ENCODE measurements at places on chromosomes 7 and 10. TPM values are rescaled to one million over a fixed set of nuclear protein-coding genes. Genes with fewer than 3 reads are reported as not detected.

DNA sequence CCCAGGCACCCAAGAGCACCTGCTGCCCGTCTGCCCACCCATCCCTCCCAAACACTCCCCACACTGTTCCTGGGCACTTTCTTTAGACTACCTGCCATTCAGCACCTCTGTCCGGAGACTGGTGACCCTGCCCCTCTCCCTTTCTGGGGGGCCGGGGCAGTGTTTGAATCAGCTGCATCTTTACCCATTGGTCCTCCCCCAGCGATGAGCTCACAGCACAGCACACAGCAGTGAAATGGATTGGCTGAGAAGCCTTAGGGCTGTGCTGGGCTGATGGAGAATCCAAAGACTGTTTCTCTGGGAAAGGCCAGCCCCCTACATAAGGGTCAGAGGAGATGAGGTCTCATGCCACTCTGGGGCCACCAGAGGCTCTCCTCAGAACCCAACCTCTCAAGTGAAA lies 40.2 kb downstream of the VWA2 start:
- no peak for DNase-seq

PRRT4 gene
- total RNA-seq, result not detected

DNA sequence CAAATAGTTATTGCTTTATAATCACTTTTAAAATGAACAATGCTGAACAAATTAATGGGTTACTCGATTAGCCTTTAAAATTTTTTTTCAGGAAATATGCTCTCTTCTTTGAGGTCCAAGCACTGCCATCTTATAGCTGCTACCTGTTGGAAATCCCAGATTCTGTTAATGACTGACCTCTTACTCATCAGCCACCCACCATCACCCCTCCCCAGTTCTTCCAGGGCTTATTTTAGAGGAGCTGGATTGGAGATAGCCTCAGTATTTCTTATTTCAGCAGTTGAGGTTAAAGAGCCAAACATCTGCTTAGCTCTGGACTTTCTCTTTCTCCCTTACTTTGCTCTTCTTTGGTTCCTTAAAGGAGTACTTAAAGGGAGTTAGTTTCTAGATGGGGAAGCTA lies 420.0 kb downstream of the EXOC4 start:
- no peak for DNase-seq

DNA sequence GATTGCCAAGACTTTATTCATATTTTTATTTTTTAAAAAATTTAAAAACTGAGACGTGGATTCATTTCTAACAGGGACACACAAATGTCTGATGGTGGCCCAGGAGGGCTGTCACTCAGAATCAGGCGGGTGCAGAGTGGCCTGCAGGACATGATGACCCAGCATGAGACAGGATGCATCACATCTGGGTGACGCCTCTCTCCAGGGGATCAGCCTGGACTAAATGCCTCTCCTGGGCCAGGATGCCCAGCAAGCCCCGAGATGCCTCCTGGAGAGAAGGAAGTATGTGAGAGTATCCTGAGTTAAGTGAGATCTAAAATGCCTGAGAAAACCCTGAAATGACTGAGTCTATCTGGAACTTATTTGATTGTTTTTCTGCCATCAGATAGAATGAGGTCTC lies 16.9 kb upstream of the MTURN start:
- DNase-seq, result no peak

DNA sequence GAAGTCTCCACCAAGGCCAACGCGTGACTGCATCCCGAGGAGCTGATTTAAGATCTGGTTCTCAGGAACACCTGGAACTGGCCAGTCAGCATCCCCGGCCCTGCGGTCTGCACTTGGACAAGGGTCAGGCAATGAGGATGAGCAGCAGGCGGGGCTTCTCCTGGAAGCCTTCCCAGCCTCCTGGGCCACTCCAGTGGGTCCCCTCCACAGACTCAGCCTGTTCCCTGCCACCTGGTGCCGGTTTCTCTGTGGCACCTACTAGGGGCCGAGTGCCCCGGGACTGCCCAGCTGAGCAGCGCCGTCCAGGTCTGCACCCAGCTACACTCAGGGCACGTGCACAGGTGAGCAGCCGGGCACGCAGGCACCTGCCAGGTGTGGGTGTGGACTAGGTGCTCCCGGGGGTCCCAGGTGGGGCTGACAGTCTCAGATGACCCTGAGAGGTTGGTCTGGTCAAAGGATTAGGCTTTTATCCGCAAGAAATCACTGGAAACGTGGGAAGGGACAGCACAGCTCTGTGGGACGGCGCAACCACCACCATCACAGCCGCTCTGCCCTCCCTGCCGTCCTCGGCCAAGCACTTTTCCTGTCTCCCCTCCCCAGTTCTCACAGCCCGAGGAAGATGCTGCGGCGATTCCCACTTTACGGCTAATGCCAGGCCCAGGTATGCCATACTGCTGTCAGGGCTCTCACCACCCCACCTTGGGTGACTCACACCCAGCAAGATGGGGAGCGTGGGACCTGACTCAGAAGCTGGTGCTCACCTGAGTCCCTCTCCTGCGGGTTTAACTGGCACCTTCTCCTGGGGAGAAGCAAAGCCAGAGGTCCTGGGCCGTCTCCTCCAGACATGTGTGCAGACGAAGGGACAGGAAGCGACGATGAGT lies 166.0 kb downstream of the RNF216 start:
- DNase-seq, result no peak

DNA sequence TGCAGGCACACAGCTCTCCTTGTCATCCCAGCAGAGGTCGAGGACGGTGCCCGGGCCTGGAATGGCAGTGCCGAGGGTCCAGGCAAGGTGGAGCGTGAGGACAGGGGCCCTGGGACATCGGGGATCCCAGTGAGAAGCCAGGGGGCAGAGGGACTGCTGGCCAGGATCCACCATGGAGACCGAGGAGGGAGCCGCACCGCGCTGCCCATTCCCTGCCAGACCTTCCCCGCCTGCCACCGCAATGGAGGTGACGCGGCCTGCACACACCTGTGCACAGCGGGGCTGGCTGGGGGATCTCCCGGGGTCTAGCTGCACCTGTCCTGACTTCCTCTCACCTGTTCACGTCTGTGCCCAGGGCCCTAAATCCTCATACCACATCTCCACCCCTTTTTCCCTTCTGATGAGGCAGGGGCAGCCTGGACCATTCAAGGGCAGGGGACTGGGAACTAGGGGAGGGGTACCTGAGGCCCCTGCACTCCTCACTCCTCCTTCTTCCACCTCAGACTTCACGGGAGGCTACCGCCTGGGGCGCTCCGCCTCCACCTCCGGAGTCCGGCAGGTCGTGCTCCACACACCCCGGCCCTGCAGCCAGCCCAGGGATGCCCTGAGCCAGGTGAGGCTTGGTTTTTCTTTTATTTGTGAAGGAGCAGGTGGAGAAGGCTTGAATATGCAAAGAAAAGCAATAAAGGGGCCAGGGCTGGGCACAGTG lies 6.9 kb downstream of the NYAP1 start:
- DNase-seq, result no peak

COBL gene
- under 0.01 TPM for total RNA-seq

GRCh38 chr10:133444342-133445267 lies 9.1 kb upstream of the SCART1 start:
- DNase-seq, result no peak

DNA sequence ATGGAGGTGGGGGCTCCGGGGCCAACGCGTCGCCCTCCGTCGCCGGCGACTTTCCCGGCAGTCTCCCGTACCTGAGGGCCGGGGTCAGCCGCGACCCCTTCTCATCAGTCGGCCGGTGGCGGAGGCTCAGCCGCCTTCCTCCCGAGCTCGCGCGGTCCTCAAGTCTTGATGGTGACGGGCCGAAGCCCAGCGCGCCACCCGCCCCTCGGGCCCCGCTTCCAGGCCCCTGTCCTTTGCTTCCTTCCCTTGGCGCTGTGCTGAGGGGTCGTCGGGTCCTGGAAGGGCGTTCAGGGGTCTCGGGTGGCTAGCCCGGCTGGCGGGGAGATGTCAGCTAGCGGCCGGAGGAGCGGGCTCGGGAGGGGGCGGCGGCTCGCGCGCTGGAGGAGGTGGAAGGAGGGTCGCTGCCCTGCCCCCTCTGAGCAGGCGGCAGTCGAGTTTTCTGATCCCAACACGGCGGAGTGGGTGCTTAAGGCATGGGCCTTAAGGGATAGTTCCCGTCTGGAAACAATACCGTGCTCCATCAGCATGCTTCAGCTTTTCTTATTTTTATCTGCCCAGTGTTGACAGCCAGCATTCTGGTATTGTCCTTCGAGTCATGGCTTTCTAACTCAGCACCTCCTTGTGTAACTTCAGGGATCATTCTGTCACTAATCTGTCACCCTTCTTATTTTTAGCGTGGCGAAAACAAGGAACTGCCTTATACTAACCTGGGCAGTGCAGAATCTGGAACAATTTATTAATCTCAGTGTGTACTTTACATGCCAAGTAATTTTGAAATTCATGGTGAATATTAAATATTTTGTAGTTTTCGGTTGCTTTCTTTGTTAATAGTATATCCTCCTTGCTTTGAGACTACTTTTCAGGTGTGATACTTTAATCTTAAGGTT lies 748 bp downstream of the PHTF2 start:
- peak; percentile 42 for DNase-seq

- DNase-seq, result no peak
Measured at GRCh38 chr7:81692146-81692905, 77.5 kb downstream of the HGF start.

GRCh38 chr10:88253128-88253527 lies 330.0 kb downstream of the RNLS start:
- DNase-seq, result no peak
